ENCODE measurements at places on chromosomes 2 and 18. TPM values are rescaled to one million over a fixed set of nuclear protein-coding genes. Genes with fewer than 3 reads are reported as not detected.

DNA sequence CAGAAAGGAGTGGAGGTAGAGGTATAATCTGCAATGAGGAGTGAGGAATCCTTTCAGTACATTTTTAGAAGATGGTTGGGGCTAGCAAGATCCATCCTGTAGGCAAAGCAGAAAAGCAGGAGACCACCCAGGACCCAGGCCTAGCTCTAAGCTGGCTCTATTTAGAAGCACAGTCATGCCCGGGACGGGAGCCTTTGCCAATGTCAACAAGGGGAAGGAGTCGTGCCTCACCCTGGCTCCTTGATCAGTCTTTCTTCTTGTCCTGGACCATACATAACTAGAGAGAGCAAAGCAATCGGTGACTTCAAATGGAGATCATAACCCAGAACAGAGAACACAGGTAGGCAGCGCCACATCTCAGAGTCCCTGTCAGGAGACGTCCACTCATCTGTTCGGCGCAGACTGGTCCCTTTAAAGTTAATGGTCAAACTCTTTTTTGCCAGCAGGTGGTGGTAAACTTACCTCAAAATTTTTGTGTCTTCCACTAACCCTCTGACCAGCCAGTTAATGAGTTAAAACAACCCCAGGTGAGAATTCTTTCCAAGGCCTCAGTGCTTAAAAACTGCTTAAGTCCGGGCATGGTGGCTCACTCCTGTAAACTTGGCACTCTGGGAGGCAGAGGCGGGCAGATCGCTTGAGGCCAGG is 8.0 kb downstream of the MC5R start:
- no peaks in the 10 kb centered on the region for H3K36me3 ChIP-seq
- no peaks in the 10 kb centered on the region for H3K4me1 ChIP-seq
- H3K27me3 ChIP-seq = peaks cover 13% of the 10 kb centered on the region
- DNase-seq = no peak
- no peak overlapping the region for H3K27ac ChIP-seq
- H3K4me3 ChIP-seq = no peak overlapping the region

Gene OXER1
- total RNA-seq = 4.3 TPM

Gene PDE1A
- total RNA-seq = 3.3 TPM

Gene CNDP1
- total RNA-seq = 0.29 TPM

DNA sequence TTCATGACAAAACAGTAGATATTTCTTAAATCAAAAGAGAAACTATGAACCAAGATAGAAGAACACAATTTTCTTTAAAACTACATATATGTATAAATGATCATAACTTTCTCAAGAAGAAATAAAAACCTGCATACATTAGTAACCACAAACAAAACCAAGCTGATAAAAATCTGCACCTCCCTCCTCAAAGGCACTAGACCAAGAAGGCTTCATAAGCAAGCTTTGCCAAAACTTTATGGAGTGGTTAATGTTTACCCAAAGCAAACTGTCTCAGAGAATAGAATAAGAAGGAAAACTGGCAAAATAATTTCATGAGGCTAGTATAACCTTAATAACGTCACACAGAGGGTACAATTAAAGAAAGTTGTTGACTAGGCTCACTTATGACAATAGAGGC is 138.3 kb downstream of the ZBTB7C start:
- peaks cover 2% of the 10 kb centered on the region for H3K27me3 ChIP-seq
- no peak overlapping the region for H3K27ac ChIP-seq
- no peak for DNase-seq

GRCh38 chr2:226313060-226313459 is 486.6 kb downstream of the IRS1 start:
- H3K36me3 ChIP-seq = no peaks in the 10 kb centered on the region
- no peaks in the 10 kb centered on the region for H3K4me1 ChIP-seq
- H3K27me3 ChIP-seq = no peaks in the 10 kb centered on the region
- no peak for DNase-seq
- no peak overlapping the region for H3K27ac ChIP-seq

Gene POTEI
- total RNA-seq = 5.6 TPM

DNA sequence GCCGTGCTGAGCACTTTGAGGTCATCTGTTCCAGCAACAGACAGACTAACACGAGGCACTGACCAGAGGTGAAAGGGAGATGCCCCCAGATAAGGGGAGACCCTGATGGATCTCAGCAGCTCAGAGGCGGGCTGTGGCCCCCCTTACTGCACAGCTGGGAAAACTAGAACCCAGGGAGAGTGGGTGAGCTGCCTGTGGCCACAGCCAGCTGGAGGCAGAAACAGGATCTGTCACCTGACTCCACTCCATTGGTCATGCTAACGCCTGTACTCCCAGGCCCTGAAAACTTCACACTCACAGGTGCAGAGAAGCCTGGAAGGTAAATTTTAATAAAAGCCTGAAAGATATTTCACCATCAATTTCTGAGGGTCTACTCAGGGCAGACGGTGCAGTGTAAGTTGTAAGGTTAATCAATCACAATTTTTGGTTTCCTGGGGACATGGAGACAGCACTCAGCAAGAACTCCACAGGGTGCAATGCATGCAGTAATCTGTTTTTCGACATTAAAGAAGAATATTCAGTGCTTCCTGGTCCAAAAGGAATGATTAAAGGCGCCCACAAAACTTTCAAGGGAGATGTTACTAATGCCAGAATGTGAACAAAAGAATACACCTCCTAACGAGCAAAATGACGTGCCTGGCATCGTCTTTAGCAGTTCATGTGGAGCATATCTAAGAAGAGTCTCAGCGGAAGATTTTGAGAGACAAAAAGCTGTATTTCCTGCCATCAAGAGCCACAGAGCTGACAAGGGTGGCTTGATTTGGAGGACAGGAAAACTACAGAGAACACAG is 173.4 kb downstream of the EIPR1 start:
- no peak for DNase-seq
- no peaks in the 10 kb centered on the region for H3K4me1 ChIP-seq
- H3K4me3 ChIP-seq = no peak overlapping the region
- H3K27ac ChIP-seq = no peak overlapping the region
- peaks cover 6% of the 10 kb centered on the region for H3K36me3 ChIP-seq

GRCh38 chr2:225073198-225073597 is 30.9 kb upstream of the DOCK10 start:
- H3K27ac ChIP-seq = no peak overlapping the region
- peaks cover 7% of the 10 kb centered on the region for H3K27me3 ChIP-seq
- no peak overlapping the region for H3K4me3 ChIP-seq
- H3K36me3 ChIP-seq = no peaks in the 10 kb centered on the region
- H3K4me1 ChIP-seq = no peaks in the 10 kb centered on the region

Gene LCT
- total RNA-seq = 0.19 TPM

- no peaks in the 10 kb centered on the region for H3K36me3 ChIP-seq
- no peak for DNase-seq
- peaks cover 11% of the 10 kb centered on the region for H3K27me3 ChIP-seq
Measured at GRCh38 chr2:173749315-173749714, 215.9 kb downstream of the SP3 start.

Gene WDR54
- total RNA-seq = 28.1 TPM

DNA sequence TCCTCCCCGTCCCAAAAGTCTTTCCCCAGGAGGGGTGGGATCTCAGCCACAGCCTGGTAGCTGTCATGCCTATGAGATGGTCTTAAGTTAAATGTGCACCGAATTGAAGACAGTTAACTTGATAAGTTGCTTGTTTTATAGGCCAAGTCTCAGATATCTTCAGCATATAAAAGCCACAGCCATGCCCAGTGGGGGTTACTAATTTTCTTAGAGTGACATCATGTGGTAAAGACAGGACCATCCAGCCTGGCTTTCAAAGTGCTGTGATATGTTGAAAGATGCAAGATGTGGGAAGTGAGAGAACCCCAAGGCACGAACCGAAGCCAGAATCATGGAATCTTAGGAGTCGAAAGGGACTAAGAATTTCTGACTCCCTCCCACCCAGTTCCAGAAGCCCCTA is 42.1 kb upstream of the FAM124B start:
- H3K36me3 ChIP-seq = no peaks in the 10 kb centered on the region
- H3K4me1 ChIP-seq = no peaks in the 10 kb centered on the region
- DNase-seq = no peak
- no peaks in the 10 kb centered on the region for H3K27me3 ChIP-seq
- no peak overlapping the region for H3K4me3 ChIP-seq
- no peak overlapping the region for H3K27ac ChIP-seq

GRCh38 chr2:75960472-75961009 is 249.8 kb upstream of the GCFC2 start:
- no peak for DNase-seq
- H3K4me1 ChIP-seq = no peaks in the 10 kb centered on the region
- H3K36me3 ChIP-seq = no peaks in the 10 kb centered on the region
- no peak overlapping the region for H3K4me3 ChIP-seq
- H3K27ac ChIP-seq = no peak overlapping the region
- no peaks in the 10 kb centered on the region for H3K27me3 ChIP-seq

DNA sequence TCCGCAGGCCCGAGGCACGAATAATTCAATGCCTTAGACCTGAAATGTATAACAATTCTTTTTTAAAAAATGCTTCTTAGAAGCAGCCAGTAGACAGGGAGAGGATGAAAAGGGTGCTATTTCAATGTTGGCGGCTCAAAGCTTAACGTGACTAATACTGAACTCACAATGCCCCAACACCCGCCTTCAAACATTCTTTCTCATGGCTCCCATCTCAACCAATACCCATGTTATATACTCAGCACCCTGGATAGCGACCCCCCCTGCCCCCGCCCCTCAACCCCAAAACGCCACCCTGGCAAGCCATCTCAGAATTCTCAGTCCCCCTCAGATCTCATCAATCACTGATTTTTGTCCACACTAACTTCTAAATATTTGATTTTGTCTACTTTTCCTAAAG is 4.4 kb downstream of the FBXO41 start:
- H3K4me1 ChIP-seq = no peaks in the 10 kb centered on the region
- peaks cover 15% of the 10 kb centered on the region for H3K27me3 ChIP-seq
- no peak overlapping the region for H3K4me3 ChIP-seq
- no peak for DNase-seq

DNA sequence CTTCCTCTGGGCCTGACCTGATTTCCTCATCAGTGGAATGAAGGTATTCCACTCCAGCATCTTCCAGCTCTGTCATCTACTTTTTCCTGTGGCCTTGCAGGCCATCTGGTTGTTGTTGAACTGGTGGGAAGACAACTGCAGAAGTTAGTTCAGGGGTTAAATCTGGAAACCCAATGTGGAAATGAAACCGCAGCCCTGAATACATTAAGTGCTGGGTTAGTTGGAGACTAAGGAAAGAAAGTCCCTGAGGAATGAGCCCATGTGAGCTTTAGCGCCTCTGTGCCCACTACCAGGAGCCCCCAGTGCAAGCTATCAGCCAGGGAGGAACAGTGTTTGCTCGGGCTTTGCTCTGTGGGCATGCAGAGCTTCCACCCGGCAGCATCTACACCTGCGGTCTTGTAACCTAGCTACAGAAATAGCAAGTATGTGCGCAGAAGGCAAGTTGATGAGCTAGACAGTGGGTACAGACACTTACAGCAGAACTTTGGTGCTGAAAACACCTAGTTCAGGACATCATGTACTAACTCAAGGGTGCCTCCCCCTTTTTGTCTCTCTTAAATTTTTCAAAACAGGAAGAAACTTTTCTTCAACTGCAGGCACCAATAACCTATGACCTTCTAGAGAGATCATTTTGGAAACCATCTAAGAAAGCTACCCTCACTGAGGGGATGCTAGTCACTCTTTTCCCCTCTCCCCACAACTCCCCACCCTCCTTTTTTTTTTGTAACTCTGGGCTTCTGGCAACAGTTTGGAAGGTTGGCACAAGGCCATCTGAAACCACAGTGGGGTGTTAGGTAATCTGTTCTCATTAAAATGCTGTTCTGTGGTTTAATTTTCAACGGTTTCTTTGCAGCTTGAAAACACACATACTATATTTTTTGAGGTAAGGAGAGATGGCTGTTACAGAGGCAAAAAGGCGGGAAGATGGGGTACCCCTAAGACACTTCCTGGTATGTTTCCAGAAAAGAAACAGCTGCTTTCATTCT is 18.3 kb upstream of the CXCR4 start:
- peaks cover 16% of the 10 kb centered on the region for H3K4me1 ChIP-seq
- H3K36me3 ChIP-seq = no peaks in the 10 kb centered on the region
- DNase-seq = no peak
- peak overlapping the region; percentile 54 for H3K27ac ChIP-seq
- no peak overlapping the region for H3K4me3 ChIP-seq

DNA sequence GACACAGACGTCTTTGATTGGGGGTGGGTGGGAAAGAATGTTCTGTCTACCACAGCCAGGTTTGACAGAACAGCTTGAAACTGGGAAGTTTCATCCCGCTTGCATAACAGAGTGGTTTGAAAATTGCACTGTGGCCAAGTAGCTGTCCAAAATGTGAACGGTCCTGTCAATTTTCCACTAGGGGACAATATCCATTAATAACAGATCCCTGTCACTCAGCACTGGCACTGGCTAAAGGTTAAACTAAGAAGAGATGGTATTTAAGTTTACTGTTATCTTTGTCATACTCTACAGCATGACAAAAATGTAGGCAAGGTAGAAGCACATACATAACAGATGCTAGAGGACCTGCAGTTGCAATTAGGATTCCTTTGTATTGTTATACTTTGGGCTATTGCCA is 55.6 kb upstream of the ACMSD start:
- H3K27ac ChIP-seq = no peak overlapping the region
- DNase-seq = no peak
- no peak overlapping the region for H3K4me3 ChIP-seq
- H3K4me1 ChIP-seq = no peaks in the 10 kb centered on the region
- peaks cover 5% of the 10 kb centered on the region for H3K27me3 ChIP-seq

DNA sequence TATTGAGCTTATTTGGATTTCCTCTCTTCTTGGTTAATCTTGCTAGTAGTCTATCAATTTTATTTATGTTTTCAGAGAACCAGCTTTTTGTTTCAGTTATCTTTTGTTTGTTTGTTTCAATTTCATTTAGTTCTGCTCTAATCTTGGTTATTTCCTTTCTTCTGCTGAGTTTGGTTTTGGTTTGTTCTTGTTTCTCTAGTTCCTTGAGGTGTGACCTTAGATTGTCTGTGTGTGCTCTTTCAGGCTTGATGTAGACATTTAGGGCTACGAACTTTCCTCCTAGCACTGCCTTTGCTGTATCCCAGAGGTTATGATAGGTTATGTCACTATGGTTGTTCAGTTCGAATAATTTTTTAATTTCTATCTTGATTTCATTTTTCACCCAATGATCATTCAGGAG is 141.6 kb downstream of the ZNF236 start:
- no peaks in the 10 kb centered on the region for H3K4me1 ChIP-seq
- DNase-seq = no peak
- no peaks in the 10 kb centered on the region for H3K27me3 ChIP-seq
- H3K4me3 ChIP-seq = no peak overlapping the region

Gene LOXL3
- total RNA-seq = 23.4 TPM
